ENCODE measurements at places on chromosomes 6 and 20.

DNA sequence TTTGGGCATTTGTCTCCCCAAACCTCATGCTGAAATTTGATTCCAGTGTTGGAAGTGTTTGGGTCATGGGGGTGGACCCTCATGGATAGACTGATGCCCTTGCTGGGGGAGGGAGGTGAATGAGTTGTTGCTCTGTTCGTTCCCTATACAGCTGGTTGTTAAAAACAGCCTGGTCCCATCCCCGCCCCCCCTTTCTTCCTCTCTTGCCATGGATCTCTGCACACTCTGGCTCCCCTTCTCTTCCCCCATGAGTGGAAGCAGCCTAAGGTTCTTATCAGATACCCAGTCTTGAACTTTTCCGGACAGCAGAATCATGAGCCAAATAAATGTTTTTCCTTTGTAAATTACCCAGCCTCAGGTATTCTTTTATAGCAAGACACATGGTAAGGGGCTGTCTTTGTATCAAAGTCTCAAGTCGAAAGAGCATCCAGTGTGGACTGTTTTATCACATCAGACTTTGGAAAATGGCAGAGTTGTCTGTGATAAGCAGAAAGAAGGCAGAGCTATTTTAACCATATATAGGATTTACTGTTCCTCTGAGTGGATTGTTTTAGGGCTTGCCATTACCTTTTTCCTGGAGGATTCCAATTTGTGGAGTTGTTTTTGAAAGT is 31.2 kb downstream of the SLC9A8 start:
- DNase-seq, result no peak

- no peak for DNase-seq
Measured at GRCh38 chr6:36160147-36160760, 29.9 kb downstream of the MAPK13 start.

DNA sequence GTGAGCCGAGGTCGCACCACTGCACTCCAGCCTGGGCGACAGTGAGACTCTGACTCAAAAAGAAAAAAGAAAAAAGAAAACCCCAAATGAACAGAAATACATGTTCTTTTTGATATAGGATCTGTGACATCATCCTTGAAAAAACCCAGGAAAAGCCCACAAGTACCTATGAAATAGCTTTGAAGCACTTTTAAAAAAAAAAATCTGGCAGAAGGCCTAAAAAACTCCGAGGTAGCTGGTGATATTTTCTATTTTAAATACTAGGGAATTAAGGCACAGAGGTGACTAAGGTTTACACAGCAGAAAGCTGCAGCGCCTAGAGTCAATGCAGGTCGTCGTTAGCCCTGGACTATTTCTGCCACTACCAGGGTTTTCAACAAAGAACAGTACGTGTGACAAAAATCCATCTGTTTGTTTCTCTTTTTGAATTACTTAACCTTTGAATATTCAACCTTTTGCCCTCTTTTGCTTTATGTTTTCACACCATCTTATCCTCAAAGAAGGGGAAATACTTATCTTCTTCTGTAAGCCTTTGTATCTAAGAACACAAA is 39.4 kb upstream of the EEF1A1 start:
- DNase-seq, result no peak

- no peak for DNase-seq
Measured at GRCh38 chr6:106077170-106077569, 9.0 kb upstream of the PRDM1 start.

DNA sequence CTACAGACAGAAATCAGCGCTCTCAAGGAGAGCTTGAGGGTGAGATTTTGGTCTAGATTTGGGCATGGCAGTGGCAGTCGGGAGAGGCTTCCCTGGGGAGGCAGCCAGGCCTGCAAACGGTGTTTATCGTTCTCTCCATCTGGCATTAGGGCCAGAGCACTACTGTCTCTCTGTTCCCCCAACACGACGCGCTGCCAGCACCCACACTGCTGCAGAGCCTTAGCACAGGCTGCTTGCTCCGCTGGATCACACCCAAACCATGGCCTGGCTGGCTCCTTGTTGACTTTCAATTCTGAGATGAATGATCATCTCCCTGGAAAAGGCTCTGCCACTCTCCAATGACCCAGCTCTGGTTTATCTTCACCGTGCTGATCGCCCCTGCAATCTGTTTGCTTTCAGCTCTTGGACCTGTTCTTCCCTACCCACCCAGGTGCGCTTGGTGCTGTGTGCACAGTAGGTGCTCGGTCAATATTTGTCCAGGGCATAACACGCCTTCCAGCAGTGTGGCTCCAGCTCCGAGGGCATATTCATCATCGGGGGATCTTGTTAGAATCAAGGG is 106.1 kb downstream of the TFAP2C start:
- DNase-seq, result no peak

GRCh38 chr6:160015778-160016684 is 47.1 kb downstream of the IGF2R start:
- no peak for DNase-seq

GRCh38 chr6:31356946-31357466 is at the start of gene HLA-B:
TSS of gene HLA-B (minus strand) at chr6:31357179. CDS start at chr6:31357158, 21 bp downstream.
- peak; percentile 76 for DNase-seq

DNA sequence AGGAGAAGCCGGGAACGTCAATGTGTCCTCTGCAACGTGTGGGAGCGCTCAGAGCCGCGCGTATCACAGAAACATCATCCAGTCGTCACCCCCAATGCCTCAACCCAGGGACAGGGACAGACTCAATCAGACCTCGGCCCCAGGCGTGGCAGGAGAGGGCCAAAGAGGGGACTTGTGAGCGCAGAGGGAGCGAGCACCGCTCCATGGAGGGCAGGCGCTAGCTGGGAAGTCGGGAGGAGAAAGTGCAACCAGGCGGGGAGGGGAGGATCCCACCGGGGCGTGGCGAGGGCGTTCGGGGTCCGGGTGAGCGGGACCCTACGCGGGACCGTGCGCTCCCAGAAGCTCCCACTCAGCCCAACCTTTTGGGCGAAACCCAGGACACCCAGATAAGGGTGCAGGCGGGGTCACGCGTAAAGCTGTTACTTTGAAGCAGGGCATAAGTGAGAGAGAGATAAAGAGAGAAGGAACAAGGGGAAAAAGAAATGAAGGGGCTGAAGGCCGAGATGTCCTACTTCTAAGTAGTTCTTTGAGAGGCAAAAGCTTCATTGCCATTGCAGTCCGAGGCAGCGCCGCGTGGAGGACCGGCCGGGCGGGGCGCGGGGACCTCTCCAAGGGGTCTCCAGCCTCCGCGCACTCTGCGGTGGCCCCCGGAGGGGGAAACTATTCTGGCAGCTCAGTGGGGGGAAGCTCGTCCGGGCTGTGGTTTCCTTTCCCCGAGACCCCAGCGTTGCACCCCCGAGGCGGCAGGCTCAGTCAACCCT is 862 bp upstream of the SOBP start:
- peak; percentile 68 for DNase-seq

- no peak for DNase-seq
Measured at GRCh38 chr20:62363920-62364851, 2.9 kb downstream of the LAMA5 start.

DNA sequence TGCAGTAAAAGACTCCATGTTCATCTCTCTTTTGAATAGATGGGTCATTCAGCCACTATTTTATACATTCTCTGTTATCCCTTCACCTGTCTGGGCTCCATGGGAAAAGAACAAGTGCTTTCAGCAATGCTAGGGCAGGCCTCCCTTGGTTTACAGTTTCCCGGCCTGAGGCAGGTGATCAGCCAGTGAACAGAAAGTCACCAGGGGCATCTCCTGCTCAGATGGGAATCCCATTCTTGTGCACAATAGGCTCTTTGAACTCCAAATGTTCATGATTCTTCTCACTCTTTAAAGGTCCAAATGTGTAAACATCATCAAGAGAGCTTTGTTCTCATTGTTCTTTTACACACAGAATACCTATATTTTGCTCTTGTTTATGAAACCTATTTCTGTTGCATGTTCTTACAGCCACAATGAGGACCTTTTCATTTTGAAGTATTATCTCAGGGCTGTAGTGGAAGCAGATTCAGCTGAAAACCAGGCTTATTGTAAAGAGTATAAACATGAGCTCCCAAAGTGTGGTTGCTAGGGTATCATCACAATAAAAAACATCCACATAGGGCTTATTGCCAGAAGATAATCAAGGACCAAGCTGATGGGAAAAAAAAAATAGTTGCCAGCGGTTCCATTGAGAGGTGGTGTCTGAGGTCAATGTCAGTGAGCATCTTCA is 267.1 kb upstream of the SGK1 start:
- DNase-seq, result no peak

DNA sequence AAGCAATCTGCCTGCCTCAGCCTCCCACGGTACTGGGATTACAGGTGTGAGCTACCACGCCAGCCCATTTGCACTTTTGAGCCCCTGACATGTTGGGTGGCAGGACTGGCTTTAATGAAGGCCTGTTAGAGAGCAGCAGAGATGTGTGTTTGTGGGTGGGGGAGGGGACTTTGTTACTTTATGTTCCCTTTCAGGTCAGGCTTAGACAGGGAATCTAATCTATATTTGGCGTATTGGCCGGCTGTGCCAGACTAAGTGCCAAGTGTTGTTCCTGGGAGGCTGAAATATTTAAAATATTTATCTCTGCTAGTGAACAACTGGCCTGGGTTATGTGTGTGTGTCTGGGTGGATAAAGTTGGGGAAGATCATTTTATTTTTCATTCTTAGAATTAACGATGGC is 6.1 kb downstream of the GMPR start:
- no peak for DNase-seq

DNA sequence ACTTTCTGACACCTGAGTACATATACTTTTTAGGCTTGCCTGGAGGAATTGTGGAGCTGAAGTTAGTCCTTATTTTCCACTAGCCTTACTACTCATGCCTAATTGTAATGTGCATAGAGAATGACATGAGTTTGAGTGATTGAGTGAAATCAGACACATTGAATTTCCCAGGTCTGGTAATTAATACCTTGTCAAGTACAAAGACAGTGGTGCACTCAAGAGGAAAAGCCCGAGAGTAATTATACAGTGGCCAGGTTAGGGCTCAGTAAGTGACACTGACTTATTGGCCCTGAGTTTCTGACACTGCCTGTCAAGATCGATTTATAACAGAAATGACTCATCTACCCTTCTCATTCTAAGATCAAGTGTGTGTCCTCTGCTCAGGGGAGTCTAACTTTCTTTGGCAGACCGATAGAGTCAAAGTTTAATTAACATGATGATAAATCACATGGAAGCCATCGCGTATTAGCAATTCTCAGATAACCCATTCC is 288.3 kb downstream of the TPBG start:
- DNase-seq, result no peak

Data from activated CD8-positive, alpha-beta memory T cell treated with anti-CD3 and anti-CD28 coated beads, Interleukin-2, amount 50 U/mL, for 48 hours (primary cell).